Cerebellar cortex (tissue), 1 donor: ENCODE measurements at places on chromosomes 7 and 10.

DNA sequence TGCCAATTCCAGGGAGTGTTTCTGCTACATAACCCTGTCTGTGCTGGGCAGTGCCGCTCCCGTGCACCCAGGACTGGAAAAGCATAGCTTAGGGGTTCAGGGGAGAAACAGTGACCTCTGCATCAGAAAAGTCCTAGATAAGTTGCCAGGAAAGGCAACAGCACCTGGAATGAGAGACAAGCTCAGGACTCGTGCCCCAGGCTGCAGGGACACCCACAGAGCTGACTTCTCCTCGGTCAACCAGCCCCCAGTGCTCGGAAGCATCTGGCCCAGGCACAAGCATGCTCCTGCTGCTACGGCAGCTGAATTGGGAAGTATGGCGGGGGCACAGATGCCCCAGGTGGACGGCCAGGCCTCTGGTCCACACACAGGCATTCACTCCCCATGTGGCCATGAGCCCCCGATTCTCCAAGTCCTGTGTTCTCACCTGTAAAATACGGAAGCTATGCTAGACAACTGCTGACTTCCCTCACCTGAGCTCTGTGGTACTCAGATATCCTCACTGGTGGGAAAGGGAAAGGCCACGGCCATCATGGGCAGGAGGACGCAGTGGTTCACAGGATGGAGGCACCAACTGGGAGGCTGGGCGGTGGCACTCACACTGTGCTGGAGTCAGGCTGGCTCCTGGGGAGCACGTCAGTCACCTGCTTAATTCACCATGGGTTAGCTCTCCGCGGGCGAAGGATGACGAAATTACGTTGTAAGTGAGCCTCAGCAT is 220.5 kb downstream of the PTPRN2 start:
- DNase-seq: peak; percentile 31

GRCh38 chr7:100886142-100886935 is 3.2 kb downstream of the UFSP1 start:
- no peak for DNase-seq

DNA sequence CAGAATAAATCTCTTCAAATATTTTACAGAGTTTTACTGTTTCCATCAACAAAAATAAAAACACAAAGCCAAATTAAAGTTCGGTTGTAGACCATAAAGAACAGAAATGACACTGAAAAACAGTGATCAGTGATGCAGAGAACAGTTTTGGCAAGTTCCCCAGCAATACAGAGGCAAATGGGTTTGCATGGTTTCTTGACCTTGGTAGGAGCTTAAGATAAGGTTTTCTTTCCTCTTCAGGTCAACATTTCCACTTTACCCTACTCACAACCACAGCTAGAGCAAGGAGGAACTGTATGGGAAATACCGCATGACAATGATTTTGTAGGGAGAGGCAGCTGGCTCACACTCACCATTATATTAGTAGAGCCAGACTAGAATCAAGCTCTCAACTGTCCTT is 199.5 kb downstream of the SH2D4B start:
- DNase-seq: no peak

DNA sequence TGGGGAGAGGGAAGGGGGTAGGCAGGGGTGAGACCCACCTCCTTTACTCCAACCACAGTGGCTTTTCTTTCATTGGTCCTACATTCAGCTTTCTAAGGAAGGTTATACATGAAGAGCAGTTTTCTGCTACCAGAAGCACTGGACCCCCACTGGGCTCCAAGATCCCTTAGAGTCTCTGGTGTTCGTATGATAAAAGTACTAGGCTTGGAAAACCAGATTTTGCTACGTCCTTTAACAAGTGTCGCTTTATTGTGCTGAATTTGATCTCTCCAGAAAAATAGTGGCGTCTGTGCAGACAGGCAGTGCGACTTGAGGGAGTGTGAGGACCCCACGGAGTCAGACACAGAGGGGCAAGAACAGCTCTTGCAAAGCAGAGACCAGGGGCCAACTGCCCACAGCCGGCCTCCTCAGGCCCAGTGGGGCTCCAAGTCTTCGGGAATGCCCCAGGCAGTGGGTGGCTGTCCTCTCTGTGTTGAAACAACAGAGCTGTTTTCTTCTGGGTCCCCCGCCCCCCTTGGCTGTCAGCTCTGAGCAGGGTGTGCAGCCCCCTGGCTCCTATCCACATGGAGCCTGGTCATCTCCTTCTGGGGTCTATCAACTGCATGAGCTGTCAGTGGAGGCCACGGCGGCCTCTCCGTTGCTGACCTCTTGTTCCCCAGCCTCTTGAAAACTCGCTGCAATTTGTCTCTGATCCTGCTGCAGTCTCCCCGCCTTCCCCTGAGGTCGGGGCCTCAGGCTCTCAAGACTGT is 333.2 kb downstream of the RPS24 start:
- no peak for DNase-seq

- no peak for DNase-seq
Measured at GRCh38 chr7:114343949-114344708, 70.5 kb upstream of the FOXP2 start.

DNA sequence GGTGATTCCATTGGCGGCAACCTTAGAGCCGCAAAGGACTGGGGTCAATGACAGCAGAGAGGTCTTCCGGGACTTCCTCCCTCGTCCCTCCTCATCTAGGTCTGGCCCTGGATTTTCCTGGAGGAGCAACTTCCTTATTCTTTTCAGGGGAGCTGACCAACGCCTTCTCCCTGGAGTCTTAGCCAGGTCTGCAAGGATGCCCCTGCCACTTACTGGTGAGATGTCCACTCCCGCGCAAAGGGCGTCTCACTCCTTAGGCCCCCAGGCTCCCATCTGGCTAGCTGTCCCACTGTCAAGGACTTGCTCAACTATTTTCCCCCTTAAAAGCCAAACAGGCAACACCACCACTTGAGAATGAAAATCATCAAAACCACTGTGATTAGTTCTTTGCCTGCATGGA is 42.0 kb upstream of the NMT2 start:
- no peak for DNase-seq

DNA sequence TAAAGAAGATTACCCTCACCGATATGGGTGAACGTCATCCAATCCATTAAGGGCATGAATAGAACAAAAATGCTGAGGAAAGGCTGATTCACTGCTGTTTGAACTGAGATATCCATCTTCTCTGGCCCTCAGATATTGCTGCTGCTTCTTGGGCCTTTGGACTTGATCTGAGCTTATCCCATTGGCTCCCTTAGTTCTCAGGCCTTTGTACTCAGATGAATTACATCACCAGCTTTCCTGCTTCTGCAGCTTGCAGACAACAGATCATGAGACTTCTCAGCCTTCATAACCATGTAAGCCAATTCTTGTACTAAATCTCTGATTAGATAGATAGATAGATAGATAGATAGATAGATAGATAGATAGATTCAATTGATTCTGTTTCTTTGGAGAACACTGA is 40.2 kb downstream of the CYCS start:
- no peak for DNase-seq
